ENCODE measurements at places on chromosomes 13 and 19.
A peak's percentile ranks its signal among the peaks of the same experiment; 100 is the strongest.

DNA sequence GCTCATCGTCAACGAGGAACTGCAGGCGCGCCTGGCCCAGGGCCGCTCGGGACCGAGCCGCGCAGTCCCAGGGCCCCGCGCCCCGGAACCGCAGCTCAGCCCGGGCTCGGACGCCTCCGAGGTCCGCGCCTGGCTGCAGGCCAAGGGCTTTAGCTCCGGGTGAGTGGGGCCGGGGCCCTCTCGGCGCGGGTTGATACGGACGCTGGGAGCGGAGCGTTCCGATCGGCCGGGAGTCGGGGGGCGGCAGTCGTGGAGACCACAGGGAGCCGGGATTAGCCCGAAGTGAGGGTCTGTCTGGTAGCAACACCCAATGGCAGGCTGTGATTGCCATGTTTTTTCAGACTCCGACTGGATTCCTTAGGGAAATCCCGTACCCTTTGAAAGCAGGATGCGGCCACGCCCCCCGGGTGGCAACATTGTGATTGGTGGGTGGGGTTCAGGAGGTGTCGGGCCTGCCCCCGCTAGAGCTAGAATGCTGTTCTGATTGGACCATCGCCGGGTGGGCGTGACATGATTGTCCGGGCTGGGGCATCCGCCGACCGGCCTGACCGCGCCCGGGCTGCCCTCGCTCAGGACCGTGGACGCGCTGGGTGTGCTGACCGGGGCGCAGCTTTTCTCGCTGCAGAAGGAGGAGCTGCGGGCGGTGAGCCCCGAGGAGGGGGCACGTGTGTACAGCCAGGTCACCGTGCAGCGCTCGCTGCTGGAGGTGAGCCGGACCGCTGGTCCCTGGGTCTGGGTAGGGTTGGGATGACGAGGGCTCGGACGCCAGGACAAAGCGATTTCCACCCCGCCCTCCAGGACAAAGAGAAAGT, 11.3 kb downstream of the EPS8L1 start:
- DNase-seq, result no peak

GRCh38 chr13:19596960-19597361, 35.6 kb upstream of the TPTE2 start:
- no peak for DNase-seq

DNA sequence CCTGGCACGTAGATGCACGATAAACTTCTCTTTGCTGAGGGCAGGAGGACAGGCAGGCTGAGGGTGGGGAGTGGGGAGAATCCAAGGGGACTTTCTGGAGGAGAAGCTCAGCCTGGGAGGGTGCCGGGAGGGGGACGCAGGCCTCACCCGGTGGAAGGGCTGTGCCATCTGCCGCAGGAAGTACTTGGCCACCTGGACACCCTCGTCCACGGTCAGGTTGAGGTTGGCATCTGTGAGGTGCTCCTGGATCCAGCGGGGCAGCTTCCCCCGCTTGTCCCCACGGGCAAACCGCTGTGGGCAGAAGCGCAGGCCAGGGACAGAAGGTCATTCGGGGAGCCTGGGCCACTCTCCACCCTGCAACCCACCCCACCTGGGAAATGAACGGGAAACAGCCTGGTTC, 11.5 kb downstream of the KLC3 start:
- no peak for DNase-seq

- peak; percentile 25 for DNase-seq
Observed at GRCh38 chr13:42354241-42355091, 82.5 kb downstream of the AKAP11 start.

DNA sequence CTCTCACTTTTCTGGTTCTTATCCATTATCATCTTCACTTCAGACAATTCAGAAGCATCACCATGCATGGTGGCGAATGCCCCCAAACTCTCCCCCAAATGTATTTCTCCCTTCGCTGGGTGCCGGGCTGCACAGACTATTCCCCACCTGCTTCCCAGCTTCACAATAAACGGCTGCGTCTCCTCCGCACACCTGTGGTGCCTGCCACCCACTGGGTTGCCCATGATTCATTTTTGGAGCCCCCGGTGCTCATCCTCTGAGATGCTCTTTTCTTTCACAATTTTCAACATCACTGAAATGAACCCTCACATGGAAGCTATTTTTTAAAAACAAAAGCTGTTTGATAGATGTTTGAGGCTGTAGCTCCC, 2.8 kb upstream of the F10 start:
- DNase-seq, result no peak

- no peak for DNase-seq
Observed at GRCh38 chr13:44920013-44920412, 69.3 kb downstream of the NUFIP1 start.

GRCh38 chr13:102800145-102801041, 1.5 kb downstream of the BIVM start:
- no peak for DNase-seq

DNA sequence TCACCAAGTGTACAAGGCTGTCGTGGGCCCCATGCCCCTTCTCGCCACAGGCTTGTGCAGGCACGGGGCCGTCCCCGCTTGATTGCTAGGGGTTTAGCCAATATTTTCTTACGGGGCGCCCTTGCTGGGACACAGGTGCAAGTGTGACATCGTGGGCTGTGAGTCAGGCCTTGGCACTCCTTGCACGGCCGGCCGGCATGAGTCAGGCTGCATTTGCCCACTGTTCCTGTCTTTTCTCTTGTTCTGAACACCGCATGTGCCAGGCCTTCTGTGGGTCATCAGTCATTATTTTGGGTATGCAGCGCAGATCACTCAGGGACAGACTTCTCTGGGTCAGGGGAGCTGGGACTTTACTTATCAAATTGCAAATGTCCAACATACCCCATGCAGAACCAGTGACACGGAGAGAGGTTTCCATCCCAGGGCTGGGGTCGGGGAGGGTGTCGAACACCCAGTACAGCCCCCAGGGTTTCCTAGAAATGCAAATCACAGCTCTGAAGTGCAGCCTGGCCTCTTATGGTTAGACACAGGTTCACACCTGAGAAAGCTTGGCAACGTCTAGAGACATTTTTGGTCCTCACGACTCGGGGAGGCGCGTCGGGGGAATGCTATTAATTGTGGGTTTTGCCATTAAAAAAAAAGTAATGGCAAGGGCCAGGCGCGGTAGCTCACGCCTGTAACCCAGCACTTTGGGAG, 22.5 kb upstream of the KLF2 start:
- DNase-seq, result no peak

GRCh38 chr19:28889941-28890670, 322.8 kb downstream of the UQCRFS1 start:
- no peak for DNase-seq

- no peak for DNase-seq
Observed at GRCh38 chr19:4908781-4909155, 533 bp upstream of the UHRF1 start.

- DNase-seq, result no peak
Observed at GRCh38 chr13:97011446-97012131, 17.3 kb upstream of the OXGR1 start.

GRCh38 chr13:35567406-35567980, 91.0 kb upstream of the MAB21L1 start:
- DNase-seq, result no peak

- no peak for DNase-seq
Observed at GRCh38 chr19:31730270-31730669, 381.0 kb upstream of the TSHZ3 start.

- DNase-seq, result no peak
Observed at GRCh38 chr19:33860312-33861090, 63.8 kb downstream of the KCTD15 start.

DNA sequence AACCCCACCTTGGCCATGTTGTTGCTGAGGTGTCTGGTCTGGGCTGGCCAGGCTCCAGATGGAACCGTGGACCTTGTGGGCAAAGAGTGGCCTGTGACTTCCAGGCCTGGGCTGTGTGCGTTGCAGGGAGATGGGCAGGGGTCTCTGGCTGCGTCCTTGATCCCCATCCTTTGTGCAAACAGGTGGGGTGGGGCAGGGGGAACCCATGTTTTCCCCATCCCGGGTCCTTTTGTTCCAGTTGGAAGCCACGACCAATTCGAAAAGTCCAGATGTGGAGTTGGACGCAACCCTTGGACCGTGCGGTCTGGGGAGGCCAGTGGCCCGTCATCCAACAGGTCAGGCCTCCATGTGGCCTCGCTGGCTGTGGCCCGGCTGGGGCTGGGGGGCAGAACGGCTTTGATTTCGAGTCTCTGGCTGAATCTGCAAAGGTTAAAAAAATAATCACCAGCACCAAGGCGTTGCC, 13.1 kb upstream of the COMP start:
- DNase-seq, result no peak

DNA sequence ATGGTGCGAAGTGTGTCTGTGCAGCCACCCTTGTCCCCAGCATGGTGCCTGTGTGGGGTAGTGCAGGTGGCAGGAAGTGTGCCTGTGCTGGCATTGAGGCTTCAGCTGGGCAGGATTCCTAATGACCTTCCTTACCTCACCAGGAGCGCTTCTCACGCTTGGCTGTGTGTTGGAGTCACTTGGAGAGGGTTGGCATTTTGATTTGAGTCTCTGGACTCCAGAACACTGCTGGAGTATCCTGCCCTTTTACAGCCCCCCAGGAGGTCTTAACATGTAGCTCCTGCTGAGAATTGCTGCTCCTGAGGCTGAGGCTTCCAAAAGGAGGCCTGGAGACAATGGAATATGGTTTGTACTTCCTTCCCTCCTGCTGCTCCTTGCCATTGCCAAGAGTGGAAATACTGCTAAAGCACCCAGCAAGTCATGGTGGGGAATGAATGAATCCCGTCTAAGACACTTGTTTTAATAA, 87.1 kb downstream of the ARHGEF7 start:
- no peak for DNase-seq

DNA sequence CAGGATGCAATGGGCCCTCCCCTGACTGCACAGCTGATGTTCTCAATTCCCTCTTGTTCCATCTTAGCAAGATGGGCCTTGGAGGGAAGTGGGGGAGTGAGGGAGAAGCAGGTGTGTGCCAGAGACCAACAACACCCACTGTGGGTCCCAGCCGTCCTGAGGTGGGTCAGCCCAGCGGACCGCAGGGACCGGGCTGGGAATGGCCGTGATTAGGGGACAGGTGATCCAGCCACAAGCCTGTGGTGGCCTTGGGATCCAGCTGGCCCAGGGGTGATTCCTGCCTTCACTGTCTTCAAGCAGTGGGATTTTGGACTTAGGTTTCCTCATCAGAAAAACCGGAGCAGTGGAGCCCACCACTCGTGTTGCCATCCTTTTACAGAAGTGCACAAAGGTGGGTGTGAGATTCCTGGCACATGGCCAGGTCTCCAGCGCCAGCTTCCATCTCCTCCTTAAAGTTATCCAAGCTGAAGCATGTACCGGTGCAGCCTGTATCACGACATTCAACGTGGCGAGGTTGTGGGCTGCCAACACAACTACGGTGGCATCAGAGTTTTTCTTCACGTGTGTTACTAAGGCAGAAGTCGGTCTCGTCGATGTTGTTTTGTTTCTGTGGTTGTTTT, 9.0 kb upstream of the ATP11A start:
- no peak for DNase-seq

DNA sequence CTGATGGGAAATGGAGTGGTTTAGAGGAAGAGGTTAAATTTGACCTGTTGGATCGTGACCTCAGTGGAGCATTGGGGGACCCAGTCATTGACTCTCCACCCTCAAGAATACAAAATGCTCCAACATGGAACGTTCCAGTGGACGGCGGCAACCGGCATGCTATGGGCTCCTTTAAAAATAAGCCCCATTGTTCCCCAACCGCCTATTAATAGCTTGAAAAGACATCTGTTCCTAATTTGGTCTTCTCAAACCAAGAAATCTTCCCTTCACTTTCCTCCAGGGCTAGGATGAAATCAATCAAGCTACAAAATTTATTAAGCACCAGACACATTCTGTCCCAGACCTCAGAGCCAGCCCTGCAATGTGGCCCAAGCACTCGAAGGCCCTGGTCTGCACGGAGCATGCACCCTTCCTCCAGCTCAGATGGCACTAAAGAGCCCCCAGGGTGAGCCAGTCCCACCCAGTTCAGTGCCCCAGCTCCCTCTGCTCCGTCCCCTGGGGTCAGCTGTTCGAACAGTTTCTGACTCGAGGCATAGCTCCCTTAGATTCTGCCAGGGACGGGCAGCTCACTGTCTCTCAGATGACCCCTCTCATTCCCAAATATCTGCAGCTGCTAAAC, 22.5 kb upstream of the VSTM2B start:
- no peak for DNase-seq

DNA sequence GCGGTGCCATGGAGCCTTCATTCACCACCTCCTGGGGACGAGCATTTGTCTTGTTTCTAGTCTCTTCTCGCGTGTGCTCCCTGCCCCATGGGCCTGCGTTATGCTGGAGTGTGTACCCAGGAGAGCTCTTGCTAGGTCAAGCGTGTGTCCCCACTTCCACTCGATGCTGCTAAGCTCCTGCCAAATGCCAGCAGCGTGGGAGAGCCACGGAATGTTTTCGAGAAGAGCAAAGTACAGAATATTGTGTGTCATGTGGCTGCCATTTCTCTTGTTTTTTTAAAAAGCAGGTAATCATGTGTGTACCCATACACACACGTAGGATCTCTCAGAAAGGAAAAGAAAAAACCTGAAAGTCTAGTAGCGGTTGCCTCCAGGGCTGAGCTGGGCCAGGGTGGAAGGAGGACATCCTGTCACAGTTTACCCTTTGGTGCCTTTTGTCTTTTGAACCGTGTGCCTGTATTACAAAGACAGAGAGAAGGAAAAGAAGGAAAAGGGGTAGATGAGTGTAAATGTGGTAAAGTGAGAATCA, 28.6 kb downstream of the PAK4 start:
- DNase-seq, result no peak

- no peak for DNase-seq
Observed at GRCh38 chr13:110327051-110327721, 20.1 kb downstream of the COL4A2 start.

GRCh38 chr13:94550062-94550738, 45.8 kb downstream of the TGDS start:
- peak; percentile 10 for DNase-seq

DNA sequence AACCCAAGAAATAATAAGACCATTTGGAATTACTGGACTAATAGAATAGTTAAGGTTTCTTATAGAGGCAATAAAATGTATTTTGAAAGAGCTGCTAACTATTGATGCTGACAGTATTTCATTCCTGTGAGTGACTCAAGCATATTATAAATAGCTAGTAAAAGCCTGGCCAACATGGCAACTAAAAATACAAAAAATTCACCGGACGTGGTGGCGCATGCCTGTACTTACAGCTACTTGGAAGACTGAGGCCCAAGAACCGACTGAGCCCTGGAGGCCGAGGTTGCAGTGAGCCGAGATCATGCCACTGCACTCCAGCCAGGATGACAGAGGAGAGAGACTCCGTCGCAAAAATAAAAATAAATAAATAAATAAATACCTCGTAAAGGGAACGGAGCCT, 5.4 kb upstream of the ICAM3 start:
- DNase-seq, result no peak

DNA sequence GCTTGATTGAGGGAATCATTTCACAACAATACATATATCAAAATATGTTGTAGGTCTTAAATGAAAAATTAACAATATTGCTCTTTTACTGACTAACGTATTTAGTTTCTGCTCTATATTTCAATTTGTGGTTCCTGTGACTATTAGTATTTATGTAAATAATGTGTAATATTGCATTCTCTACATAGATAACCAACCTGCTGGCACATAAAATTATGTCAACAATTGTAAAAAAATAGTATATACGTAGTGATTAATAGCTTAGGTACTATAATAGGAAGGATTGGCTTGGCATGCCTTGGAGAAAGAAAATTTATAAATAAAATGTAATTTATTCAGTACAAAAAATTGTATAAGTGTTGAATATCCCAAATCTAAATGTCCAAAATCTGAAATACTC, 1336.1 kb downstream of the PCDH9 start:
- no peak for DNase-seq
